ENCODE measurements at places on chromosomes 3 and 15.

DNA sequence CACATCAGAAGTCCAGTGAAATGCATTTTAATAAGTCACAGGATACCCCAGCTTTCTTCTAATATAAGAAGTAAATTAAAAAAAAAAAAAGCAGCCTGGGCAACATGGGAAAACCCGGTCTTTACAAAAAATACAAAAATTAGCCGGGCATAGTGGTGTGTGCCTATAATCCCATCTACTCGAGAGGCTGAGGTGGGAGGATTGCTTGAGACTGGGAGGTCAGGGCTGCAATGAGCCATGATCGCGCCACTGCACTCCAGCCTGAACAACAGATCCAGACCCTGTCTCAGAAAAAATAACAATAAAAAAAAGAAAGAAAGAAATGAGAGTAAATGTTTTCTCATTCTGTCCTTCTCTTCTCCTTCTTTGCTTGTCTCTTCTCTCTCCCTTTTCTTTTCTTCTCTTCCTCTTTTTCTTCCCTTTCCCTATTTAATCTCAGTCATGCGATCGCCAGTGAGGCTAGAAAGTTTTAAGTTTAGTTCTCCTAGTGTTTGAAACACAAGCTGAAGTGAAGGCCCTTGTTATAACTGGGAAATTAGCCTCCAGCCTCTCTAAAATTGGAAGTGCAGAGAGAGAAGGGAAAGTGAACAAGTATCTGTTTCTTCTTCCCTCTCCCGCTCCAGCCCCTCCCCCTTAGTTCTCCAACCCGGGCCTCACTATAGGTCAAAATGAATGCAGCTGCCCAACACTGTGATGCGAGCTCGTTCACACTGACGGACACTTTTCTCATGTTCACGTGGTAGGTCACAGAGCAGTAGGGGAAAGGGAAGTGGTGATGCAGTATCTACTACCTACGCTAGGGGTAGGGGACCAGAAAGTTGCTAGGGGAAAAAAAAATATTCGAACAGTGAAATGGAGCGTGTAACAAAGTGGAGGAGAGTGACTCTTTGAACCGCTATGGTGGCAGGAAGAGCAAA lies 23.5 kb upstream of the TSC22D2 start:
- peak; percentile 23 for DNase-seq

DNA sequence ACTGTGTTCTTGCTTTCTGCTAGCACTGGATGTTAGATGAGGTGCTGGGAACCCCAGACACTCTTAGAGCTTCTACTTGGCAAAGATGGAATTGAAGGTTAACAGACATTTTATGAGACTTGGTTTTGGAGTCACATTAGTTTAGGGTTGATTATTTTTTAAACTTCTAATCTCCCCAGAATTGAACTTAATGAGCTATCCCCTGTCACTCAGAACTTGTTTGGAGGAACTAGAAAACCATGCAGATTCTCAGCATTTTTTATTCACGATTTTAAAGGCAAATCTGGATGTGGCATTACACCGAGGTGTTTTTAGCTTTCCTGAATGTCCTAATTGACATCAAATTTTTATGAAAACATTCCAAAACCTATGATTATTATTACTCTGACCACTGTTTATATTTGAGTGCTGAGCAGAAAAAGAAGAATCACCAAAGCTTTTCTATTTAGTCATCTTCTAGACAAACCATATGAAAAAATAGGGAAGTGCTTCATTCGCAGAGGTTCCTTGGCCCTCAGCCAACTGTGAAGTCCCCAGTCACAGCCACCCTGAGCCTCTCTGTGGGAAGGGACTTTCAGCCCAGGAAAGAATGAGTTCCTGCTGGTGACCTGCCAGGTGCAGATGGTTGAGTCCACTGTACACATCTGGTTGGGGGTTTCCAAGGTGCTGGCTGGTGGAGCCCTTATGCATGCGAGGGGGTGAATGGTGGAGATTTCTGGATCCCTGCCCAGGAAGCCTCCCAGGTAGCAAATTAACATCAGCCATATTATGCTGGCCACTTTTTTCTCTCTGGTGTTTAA lies 196.0 kb upstream of the TOPAZ1 start:
- DNase-seq, result no peak

DNA sequence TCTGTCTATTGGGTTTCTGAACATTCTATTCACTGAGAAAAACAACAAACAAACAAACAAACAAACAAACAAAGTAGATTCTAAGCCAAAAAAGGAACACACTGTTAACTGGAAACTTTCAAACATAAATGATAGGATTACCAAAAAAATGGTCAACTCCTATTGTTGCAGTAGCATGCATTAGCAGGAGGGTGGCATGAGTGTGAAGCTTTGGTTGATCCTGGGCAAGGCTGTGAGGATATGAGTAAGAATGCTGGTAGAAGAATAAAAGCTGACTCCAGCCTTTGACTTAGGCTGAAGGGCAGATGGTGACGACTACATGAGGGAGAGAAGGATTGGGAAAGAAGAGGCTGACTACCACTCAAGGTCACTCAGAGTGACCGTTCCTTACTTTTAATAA lies 810.3 kb downstream of the VGLL3 start:
- no peak for DNase-seq

GRCh38 chr15:51425517-51426040 lies 84.1 kb downstream of the GLDN start:
- no peak for DNase-seq

DNA sequence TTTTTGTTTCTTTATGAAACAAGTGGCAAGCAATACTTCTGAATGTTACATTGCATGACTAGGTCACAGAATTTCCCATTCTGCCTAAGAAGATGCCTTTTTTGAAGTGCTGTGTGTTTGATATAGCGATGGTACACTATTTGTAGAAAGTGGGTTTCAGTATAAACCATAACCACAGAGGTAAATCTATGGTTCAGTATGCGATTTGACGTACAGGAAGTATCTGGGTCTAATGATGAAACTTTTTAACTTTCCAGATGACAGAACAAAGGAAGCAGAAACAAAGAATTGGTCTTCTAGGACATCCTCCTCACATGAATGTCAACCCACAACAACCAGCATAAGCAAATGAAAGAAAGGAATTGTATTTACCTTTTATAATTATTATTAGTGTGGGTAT lies 133.4 kb upstream of the BHLHE40 start:
- DNase-seq, result no peak

- DNase-seq, result no peak
Measured at GRCh38 chr3:131444180-131444579, 58.6 kb downstream of the MRPL3 start.
